Left renal pelvis (tissue), 4 donors: ENCODE measurements at places on chromosomes 12 and 14.

GRCh38 chr12:66120477-66120876, 10.1 kb downstream of the LLPH start:
- no peak for DNase-seq

DNA sequence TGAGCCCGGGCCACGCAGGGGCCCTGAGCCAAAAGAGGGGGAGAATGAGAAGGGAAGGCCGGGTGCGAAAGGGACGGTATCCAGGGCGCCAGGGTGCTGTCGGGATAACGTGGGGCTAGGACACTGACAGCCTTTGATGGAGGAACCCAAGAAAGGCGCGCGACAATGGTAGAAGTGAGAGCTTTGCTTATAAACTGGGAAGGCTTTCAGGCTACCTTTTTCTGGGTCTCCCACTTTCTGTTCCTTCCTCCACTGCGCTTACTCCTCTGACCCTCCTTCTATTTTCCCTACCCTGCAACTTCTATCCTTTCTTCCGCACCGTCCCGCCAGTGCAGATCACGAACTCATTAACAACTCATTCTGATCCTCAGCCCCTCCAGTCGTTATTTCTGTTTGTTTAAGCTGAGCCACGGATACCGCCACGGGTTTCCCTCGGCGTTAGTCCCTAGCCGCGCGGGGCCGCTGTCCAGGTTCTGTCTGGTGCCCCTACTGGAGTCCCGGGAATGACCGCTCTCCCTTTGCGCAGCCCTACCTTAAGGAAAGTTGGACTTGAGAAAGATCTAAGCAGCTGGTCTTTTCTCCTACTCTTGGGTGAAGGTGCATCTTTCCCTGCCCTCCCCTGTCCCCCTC, 3.0 kb downstream of the SSTR1 start:
- DNase-seq: no peak

DNA sequence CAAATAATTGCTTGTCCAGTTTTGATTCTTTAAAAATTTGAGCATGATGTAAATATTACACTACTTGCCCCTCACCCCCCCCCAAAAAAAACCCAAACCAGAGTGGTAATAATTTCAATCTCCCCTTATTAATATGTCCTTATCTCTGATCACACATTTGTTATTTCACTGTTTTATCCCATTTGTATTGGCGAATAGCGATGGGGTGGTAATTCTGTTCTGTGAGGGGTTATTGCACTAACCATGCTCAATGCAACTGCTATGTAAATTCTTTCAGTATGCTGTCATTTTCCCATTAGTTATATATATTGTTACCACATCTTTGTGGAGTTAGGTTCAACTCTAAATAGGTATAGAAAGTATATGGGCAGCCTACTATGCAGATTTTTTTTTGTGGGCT, 1.1 kb downstream of the RIMKLB start:
- DNase-seq: no peak

DNA sequence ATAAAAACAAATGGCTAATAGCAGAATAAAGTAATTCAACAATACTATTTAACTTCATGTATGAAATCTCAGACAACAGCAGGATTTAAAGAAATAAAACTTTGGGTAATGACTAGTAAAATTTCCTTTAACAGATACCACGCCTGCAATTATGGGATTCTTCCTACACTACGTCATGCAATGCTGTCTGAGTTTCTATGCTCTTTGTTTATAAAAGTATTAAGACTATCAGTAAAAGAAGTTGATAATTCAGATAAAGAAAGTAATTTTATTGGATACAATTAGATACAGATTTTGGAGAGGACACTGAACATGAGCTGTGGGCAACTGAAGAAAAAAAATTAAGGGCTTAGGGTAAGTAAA, 308.4 kb upstream of the LRFN5 start:
- no peak for DNase-seq

- no peak for DNase-seq
Observed at GRCh38 chr14:68525516-68525915, 267.4 kb downstream of the ZFP36L1 start.

- no peak for DNase-seq
Observed at GRCh38 chr14:75306927-75307699, 28.5 kb downstream of the FOS start.

DNA sequence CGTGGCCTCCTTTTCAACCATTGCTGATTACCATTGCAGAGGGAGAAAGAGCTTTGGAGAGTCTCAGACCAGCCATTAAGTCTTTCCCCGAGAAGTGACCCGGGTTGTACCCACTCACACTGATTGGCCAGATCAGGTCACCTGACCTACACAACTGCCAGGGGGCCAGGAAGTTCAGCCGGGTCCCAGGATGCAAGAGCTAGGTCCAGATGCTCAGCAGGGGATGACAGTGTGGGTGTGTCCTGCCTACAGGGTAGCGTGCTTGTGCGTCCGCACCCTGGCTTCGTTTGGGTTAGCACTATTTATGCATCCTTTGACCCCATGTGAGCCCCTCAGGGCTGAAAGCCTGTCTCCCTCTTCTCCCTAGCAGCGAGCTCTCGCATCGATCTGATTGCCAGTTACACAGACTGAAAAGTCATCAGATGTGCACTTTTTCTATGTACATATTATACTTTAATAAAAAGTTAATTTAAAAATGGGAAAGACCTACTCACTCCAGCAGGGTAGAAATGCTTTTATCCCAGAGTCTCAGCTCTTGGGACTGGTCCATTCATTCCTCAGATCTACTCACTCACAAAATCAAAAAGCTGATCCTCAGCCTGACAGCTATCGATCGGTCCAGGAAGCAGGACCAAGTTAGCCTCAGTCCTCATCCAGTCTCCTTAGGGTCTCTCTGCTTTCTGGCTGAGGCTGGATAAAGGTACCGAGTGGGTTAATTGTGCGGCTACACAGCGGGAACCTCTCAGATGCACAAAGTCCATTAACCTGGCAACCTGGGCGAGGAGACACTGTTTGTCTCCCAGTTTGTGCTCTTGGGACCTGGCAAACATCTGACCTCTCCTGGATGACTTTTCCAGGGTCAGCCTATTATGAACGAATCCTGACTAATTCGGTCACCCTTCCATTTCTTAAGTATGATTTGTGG, 68.0 kb downstream of the SERPINA3 start:
- no peak for DNase-seq

DNA sequence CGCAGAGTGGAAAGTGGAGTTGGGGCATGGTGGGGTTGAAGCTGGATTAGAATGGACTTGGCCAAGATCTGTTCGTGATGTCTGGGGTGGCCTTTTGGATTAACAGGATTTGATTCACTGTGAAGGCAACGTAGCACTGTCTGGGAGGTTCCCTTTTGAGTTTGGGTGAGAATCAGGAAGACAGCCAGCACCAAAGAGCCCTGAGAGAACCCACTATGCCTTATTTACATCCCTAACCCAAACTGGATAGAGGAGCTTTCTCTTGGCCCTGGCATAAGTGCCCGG, 269.6 kb downstream of the ZFP36L1 start:
- no peak for DNase-seq

GRCh38 chr12:67508830-67509229, 139.7 kb upstream of the DYRK2 start:
- no peak for DNase-seq

- no peak for DNase-seq
Observed at GRCh38 chr12:94650143-94651056, at the start of gene TMCC3. TMCC3 (minus strand) TSS chr12:94650557; CDS start chr12:94650430, 127 bp downstream.

GRCh38 chr14:102580550-102581110, 11.8 kb upstream of the RCOR1 start:
- no peak for DNase-seq

DNA sequence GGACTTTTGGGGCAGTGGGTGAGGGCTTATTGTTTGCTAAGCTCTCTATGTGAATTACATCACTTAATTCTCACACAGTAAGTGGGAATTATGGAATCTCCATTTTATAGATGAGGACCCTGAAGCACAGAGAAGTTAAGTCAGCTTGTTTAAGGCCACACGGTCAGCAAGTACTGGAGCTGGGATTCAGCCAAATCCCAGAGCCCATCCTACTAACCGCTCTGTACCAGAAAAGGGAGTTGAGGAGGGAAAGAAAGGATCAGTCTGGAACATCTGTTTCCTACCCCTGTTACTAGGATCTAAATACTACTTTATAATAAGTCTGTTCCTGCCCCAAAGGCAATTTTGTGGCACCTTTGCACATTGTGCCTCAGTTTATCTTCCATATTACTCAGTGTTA, 42.6 kb downstream of the PPFIBP1 start:
- DNase-seq: no peak

DNA sequence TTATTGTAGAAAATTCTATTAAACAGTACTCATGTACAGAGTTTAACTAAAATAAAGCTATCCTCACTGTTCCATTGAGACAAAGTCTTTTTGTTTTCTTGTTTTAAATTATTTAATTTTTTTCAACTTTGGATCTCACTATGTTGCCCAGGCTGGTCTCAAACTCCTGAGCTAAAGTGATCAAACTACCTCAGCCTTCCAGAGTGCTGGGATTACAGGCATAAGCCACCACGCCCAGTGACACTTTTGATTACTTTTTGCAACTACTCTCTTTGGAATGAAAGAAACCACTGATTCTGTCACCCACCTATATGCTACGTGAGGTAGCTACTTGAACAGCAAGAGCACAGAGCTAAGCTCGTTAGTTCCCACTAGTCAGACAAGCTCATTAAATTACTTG, 17.1 kb downstream of the ZFC3H1 start:
- no peak for DNase-seq

- DNase-seq: no peak
Observed at GRCh38 chr14:81834308-81834707, 300.7 kb upstream of the SEL1L start.

GRCh38 chr12:10719482-10719881, 3.6 kb downstream of the YBX3 start:
- DNase-seq: no peak

DNA sequence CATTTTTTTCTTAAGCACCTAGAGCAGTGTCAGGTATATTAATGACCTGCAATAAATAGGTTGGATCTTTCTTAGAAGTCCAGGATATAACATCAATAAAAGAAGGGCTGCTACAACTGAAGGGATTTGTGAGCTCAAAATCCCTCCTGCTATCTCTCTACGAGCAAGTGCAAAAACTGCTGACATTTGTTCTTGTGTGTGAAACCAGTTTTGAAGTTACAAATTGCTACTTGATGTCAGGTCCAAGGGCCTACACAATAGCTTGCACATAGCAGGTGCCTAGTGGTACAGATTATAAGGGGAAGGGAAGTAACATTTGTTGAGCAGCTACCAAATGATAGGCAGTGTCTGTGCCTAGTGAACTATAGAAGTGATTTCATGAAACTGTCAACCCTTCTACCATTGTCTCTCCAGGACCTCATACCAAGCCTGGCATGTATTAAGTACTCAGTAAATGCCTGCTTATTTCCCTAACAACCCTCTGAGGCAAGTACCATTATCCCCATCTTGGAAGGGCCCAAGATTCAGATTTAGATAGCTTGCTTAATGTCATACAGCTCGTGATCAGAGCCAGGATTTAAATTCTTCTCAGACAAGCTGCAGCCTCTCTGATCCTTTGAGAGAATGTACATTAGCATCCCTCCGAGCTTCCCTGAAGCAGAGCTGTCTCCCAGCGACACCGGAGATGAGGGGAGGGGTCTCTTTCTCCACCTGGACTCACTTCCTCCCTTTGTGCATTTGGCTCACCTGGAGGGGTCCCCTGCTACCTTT, 300.3 kb downstream of the ZFP36L1 start:
- DNase-seq: no peak

GRCh38 chr14:48991141-48991540, 595.0 kb downstream of the RPS29 start:
- DNase-seq: no peak

GRCh38 chr12:94722664-94723063, 72.3 kb upstream of the TMCC3 start:
- DNase-seq: no peak

DNA sequence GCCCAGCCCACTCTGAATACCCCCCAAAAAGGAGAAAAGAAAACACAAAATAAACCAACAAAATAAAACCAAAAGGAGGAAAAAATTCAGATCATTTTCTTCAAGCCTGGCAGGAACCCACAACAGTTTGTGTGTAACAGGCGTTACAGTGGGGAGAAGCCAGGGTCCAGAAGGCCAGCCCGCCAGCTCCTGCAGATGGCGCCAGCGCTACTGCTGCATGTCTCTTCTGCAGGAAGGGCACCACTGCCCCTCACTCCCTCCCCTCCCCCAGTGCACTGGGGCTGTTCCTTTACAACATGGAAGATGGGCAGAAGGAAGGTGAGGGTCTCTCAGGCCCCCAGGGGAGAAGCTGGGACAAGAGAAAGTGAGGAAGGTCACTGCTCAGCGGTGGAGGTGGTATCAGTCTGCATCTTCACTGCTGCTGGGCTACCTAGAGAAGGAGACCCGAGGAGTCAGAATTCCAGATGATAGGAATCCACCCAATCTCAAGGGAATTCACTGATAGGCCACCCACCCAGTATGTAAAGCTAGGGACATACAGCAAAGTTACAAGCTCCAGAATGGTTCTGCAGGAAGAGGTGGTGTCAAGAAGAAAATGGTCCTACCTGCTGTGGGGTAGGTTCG, 2.3 kb upstream of the NOP2 start:
- DNase-seq: no peak

DNA sequence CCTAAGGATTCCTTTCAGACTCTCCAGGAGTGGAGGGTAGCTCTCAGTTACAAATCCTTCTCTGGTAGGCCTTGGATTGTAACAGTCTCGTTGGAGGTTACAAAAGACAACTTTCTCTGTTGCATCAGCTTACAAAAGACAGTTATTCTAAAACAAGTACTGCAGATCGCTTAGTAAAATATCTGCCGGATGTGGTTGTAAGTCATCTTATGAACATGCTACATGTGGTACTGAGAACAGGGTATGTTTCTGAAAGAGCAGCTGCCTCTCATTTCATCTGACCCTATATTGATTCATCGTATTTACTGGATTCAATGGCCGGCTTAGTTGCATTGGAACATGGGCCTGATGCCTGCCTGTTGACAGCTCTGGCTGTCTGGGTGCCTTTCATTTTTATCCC, 157.4 kb downstream of the PTCSC3 start:
- DNase-seq: no peak

- no peak for DNase-seq
Observed at GRCh38 chr14:89108608-89109007, 284.2 kb downstream of the TTC8 start.

GRCh38 chr14:61593330-61593729, 102.0 kb upstream of the HIF1A start:
- no peak for DNase-seq

- DNase-seq: no peak
Observed at GRCh38 chr14:104886690-104887622, 21.9 kb downstream of the CEP170B start.

- no peak for DNase-seq
Observed at GRCh38 chr12:94266796-94267536, 118.6 kb downstream of the PLXNC1 start.

GRCh38 chr12:108753976-108754375, 22.7 kb upstream of the CORO1C start:
- no peak for DNase-seq

- no peak for DNase-seq
Observed at GRCh38 chr12:52924764-52925716, 20.2 kb upstream of the KRT8 start.

DNA sequence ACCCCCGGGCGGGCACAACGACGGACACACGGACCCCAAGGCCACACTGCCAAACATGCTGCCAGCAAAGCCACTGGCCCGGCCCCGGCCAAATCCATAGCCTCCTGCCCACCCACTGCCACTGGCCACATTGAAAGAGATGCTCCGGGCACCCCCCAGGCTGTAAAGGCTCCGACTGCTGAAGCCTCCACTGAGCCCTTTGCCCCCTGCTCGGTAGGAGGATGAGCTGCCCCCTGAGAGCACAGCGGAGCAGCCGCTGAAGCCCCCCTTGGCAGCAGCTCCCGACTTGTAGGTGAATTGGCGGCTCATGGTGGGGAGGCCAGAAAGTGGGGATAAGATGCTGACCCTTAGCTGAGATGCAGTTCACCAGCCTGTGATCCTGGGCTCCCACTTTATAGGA, at the start of gene KRT73:
Gene KRT73, minus strand, starts transcription at position 344 of the 400 bp plus-strand sequence. Its CDS starts 35 bp downstream, at position 309.
- DNase-seq: no peak

GRCh38 chr12:28107679-28108078, 82.6 kb upstream of the CCDC91 start:
- DNase-seq: no peak
